ENCODE measurements at places on chromosomes 16 and 17. TPM values are rescaled to one million over a fixed set of nuclear protein-coding genes. Genes with fewer than 3 reads are reported as not detected.

CRYM gene
- polyA plus RNA-seq, result not detected

GNAO1 gene
- 1.5 TPM for polyA plus RNA-seq

GAS2L2 gene
- 0.13 TPM for polyA plus RNA-seq

ACSM2A gene
- not detected for polyA plus RNA-seq

MT1G gene
- polyA plus RNA-seq, result not detected

NACA2 gene
- not detected for polyA plus RNA-seq

SMG1 gene
- 19.0 TPM for polyA plus RNA-seq

ALOX12B gene
- not detected for polyA plus RNA-seq

ZSCAN10 gene
- not detected for polyA plus RNA-seq

CLDN6 gene
- not detected for polyA plus RNA-seq

TEDC2 gene
- not detected for polyA plus RNA-seq

DNAH17 gene
- polyA plus RNA-seq, result 1.0 TPM

C1QL1 gene
- not detected for polyA plus RNA-seq

EFNB3 gene
- not detected for polyA plus RNA-seq

DECR2 gene
- polyA plus RNA-seq, result 4.1 TPM

KRT31 gene
- not detected for polyA plus RNA-seq

FBXW10 gene
- not detected for polyA plus RNA-seq

TP53TG3D gene
- polyA plus RNA-seq, result 0.76 TPM

GLP2R gene
- polyA plus RNA-seq, result not detected

Measured in CD4-positive, alpha-beta memory T cell (primary cell).